ENCODE measurements at places on chromosomes 1 and 21.

GRCh38 chr1:172429331-172430127 lies 9.0 kb downstream of the C1orf105 start:
- peak; percentile 99 for DNase-seq

DNA sequence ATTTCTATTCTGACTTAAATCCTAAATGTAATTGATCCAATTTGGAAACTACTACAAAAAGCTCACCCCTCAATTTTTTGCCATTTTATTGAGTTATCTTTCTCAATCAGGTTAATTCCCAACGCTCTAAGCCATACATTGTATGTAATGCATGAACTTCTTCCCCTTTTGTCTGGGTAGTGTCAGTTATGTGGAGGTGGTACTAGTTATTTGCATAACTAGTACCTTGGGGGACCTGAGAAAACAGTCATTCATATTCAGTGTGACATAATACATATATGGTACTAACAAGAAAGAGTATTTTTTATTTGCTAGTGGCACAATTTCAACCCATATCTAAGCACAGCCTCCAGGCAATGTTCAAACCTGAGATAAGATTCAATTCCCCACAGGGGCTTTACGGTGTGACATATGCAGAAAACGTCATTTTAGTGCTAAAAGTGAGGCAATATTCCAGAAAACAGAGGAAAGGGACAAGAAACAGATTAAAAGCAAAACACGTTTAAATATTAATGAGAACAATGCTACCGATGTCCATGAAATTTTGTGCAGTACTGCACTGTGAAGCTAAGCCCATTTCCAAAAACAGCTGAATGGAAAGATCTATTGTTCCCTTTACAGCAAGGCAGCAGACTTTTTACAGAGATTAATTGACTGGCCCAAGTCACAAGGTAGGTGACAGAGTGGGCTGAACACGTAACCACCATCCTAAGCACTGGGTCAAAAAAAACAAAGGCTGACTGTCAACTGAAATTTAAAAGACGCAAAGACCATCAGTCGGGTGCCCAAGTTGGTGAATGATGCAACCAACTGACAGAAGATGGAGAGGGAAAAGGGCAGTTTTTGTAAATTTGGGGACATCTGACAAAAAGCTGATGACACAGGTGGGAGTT lies 1.4 kb downstream of the HLCS start:
- DNase-seq: no peak

DNA sequence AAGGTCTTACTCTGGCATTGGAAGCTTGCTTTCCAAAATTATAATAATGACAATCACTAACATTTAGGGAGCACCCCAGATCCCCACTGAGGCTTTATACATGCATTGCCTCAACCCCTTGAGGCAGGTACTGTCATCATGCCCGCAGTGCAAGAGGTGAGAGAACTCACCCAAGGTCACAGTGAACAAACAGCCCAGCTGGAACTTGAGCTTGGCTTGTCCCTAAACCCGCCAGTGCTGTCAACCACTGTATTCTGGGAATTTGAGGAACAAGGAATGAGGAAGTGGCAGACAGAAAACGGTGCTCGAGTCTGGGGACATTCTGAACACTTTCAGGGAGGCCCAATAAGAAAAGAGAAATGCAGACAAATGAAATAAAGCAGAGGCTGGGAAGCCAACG lies 34.6 kb upstream of the TLR5 start:
- DNase-seq: no peak

- no peak for DNase-seq
Observed at GRCh38 chr1:89590341-89591080, 42.4 kb upstream of the LRRC8C start.

DNA sequence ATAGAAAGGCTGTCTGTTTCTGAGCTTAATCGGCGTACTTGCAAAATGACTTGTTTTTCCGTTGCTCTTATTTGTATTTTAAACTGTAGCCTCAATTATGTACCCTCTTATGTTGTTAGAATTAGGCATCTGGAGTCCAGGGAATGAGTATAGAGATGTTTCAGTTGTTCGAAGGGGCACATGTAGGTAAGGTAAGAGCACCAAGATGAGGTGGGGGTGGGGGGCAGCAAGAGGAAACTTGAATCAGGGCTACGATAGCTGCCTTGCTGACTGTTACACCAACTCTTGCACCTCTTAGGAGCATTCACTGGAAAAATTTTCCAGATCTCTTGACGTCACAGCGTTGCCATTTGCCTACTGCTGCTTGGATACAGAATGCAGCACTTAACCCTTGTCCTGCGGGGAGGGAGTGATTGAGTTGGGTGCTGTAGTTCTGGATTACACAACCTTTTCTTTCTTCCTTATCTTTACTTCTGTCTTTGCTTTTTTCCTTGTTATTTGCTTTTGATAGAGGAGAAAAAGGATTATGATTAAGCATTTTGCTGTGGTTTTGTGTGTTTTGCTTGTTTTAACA lies 3.2 kb downstream of the ATP1B1 start:
- peak; percentile 84 for DNase-seq

DNA sequence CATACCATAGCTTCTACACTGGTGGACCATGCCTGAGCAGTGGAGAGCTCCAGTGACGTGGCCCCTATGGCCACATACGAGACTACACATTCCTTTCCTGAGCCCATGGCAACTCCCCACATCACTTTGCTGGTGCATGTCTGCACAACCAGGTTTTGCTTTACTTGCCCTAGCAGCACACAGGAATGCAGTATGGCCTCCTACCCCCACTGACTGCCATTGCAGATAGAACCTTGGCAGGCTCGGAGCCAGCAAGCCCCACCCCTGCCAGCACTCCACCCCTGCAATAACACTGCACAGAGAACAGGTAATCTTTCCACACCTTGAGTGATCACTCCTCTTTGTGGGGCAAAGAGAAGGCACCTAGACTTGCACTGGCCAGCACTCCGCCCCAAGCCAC lies 531.9 kb upstream of the CAMK1G start:
- DNase-seq: no peak

GRCh38 chr1:3673381-3674099 lies 21.2 kb downstream of the TP73 start:
- DNase-seq: no peak

GRCh38 chr21:45640001-45640887 lies 3.3 kb upstream of the PCBP3 start:
- no peak for DNase-seq

GRCh38 chr1:228652116-228652515 lies 83.2 kb upstream of the RHOU start:
- DNase-seq: no peak

DNA sequence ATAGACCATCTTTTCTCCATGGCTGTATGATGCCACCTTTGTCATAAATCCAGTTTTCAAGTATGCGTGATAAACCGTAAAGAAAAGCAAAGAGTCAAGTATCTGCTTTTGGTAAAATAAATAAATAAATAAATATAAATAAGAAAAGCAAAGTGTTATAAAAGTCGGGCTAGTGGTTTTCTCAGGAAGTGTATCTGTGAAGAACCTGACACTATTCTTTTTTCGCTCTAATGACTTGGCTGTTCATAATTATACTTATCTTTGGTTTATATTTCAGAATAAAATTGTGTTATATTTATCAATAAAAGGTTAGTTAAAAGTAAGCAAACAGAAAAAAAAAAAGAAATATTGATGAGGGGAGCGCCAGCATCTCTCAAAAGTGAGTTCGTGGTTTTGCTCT lies 594 bp upstream of the EXO5 start:
- DNase-seq: no peak

- DNase-seq: peak; percentile 56
Observed at GRCh38 chr1:54367613-54368012, 38.6 kb downstream of the SSBP3 start.

- DNase-seq: no peak
Observed at GRCh38 chr21:25949701-25950100, 214.9 kb downstream of the GABPA start.

- no peak for DNase-seq
Observed at GRCh38 chr1:15288173-15288926, 41.3 kb downstream of the FHAD1 start.

GRCh38 chr21:31838586-31839355 lies 34.0 kb upstream of the HUNK start:
- DNase-seq: no peak

DNA sequence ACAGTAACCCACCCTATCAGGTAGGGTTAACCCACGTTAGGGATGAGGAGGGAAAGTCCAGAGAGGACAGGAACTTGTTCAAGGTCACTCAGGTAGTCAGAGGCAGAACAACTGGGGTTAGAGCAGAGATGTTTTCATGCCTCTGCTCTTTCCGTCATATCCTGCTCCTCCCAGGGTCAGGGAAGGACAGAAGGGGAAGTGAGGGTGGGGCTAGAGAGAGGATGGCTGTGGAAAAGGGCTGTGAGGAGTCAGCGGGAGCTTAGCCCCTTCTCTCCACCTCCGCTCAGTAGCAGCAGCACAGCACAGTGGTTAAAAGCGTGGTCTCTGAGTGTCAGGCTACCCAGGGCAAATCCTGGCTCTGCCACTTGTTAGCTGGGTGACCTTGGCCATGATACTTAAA lies 36.5 kb downstream of the DDX20 start:
- DNase-seq: no peak

DNA sequence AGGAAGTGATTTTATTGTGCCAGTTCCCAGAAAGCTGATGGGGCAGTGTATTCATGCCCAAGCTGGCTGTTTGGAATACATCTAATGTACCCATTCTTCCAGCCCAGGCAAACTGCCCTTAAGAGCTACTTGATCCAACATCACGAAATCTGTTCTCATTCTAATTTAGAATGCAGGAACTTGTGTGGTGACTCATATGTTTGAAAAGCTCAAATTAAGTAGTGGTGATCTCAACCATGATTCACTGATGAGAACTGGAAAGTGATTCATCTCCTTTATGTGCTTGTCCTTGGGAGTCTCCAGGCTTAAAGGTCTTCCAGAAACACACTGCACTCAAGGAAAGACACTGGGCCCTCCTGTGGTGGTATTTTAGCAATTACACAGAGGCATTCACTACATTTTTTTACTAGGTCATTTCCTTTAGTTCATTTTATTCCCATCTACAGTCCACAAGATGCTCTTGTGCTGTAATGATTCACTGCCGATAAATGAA lies 65.4 kb downstream of the RPE65 start:
- DNase-seq: peak; percentile 98

GRCh38 chr1:186628910-186629309 lies 51.3 kb downstream of the PTGS2 start:
- no peak for DNase-seq

DNA sequence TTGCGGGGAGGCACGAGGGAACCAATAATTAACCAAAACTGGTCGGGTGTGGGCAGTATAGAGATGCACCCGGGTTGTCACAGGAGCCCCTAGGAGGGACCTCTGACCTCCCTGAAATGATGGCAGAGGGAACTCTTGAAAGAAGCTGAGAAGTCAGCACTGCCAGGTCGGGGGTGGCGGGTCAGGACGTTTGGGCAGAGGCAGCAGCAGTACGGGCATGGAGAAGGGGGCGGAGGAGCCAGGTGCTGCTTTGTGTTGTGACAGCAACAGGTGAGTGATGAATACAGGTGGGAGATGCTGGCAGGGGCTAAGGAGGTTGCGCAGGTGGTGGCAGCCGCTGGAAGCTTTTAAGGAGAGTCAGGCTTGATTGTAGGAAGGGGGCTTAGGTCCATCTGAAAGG lies 11.7 kb downstream of the TNFRSF1B start:
- no peak for DNase-seq

DNA sequence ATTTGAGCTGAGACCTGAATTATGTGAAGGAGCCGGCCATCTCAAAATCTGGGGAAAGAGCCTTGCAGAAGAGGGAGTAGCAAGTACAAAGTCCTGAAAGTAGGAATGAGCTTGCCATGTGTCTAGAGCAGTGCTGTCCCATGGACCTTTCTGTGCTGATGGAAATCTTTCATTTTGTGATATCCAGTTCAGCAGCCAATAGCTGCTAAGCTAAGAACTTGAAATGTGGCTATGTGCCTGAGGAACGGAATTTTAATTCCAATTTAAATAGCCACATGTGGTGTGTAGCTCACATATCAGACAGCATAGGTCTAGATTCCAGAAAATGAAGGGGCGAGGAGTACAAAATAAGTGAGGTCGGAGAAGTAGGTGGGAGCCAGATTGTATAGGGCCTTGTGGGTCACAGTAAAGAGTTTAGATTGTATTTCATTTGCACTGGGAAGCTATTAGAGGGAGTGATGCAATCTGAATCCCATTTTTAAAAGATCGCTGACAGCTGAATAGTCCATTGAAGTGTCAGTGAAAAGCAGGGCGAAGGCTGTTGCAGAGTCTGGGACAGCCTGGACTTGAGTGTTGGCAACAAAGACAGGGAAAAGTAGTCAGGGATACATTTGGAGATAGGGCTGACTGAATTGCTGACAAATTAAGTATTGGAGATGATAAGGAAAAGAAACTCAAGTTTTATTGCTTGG lies 80.3 kb downstream of the TMEM200B start:
- DNase-seq: no peak

GRCh38 chr1:204817341-204817740 lies 53.3 kb upstream of the NFASC start:
- no peak for DNase-seq

DNA sequence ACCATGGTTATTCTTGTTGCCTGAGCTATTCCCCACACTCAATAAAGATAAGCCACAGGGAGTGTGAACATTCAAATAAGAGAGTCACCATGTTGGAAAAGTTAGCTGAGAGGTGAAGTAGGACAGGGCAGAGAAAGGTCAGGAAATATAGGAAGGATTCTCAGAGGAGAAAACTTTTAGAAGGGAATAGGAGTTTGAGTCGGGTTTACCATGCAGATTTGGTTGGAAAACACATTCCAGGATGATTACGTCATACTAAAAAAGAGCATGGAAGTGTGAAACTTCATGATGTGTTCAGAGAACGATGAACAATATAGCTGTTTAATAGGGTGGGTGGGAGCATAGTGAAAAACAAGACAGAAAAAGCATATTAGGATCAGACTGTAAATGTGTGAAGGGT lies 1125.3 kb upstream of the ADGRL2 start:
- no peak for DNase-seq

DNA sequence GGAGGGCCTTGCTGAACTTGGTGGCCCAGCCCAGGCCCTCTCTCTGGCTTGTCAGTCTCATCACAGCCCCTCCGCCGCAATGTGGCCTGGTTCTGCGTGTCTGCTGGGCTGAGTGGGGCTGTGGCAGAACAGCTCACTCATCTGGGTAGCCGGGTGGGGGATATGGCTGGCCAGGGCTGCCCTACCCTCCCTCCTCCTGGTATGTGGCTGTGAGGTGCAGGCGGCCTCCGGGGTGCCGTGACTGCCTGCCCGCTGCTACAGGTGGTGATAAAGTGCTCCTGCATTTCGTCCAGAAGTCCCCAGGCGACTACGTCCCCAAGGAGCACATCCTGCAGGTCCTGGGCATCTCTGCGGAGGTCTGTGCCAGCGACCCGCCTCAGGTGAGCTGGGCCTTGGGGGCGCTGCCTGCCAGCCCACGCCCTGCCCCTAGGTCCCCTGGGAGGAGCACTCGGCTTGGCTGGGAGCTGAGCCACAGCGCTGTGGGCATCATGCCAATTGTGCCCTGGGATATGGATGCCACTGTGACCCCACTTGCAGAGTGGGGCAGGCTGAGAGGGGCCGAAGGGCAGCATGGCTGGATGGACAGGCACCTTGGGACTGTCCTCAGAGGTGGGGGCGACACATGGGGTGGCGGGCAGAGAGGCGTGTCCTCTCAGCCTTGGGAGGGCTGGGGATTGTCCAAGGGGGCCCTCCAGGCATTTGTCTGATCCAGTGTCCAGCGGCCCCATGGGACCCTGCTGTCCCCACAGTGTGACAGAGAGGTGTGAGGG lies 2.3 kb downstream of the PRXL2B start:
- no peak for DNase-seq
